A549 treated with RU486 at 1 μM for 4 hours (cell line): ENCODE measurements at places on chromosomes 1 and 21. TPM values are rescaled to one million over a fixed set of nuclear protein-coding genes. Genes with fewer than 3 reads are reported as not detected.

The BTG3 gene
- 22.0 to 34.6 TPM (median 31.8 TPM) in 5 replicates for total RNA-seq

The OR2L13 gene
- total RNA-seq = not detected in 5 replicates

The GOLT1A gene
- 4.1 to 7.6 TPM (median 4.6 TPM) in 5 replicates for total RNA-seq

The PADI4 gene
- total RNA-seq = not detected in 5 replicates

The CYP4A11 gene
- not detected in 5 replicates for total RNA-seq

The OR6N1 gene
- not detected in 5 replicates for total RNA-seq

The LRRIQ3 gene
- 0.35 to 1.0 TPM (median 0.70 TPM) in 5 replicates for total RNA-seq

The KLHDC9 gene
- total RNA-seq = 1.2 to 2.4 TPM (median 1.6 TPM) in 5 replicates

The ARMH1 gene
- 0.28 to 1.2 TPM (median 0.85 TPM) in 5 replicates for total RNA-seq

The WDR64 gene
- not detected in 5 replicates for total RNA-seq

The EXTL2 gene
- 5.1 to 9.4 TPM (median 7.6 TPM) in 5 replicates for total RNA-seq

The PCBP3 gene
- total RNA-seq = 0.89 to 1.5 TPM (median 1.1 TPM) in 5 replicates

The KRTAP19-1 gene
- total RNA-seq = not detected in 5 replicates

The DMBX1 gene
- 0.71 to 1.2 TPM (median 1.0 TPM) in 5 replicates for total RNA-seq

The OPRD1 gene
- total RNA-seq = 0.02 to 0.14 TPM (median 0.03 TPM) in 5 replicates

The VSIG8 gene
- 0.07 TPM in 1 of 5 replicates, not detected in the others for total RNA-seq

The LMOD1 gene
- 0.05 TPM in 1 of 5 replicates, not detected in the others for total RNA-seq

The CFHR1 gene
- 0.16 to 0.30 TPM (median 0.23 TPM) in 4 of 5 replicates, not detected in the other for total RNA-seq

The FAM163A gene
- total RNA-seq = not detected in 5 replicates

The WNT9A gene
- 5.6 to 9.6 TPM (median 8.2 TPM) in 5 replicates for total RNA-seq

The ATPAF1 gene
- total RNA-seq = 31.9 to 34.0 TPM (median 33.4 TPM) in 5 replicates

The KLF17 gene
- 0.15 to 0.46 TPM (median 0.38 TPM) in 5 replicates for total RNA-seq

The TSPEAR gene
- not detected in 5 replicates for total RNA-seq

The MAP3K7CL gene
- total RNA-seq = 1.5 to 2.7 TPM (median 1.9 TPM) in 5 replicates

The PLXNA2 gene
- 0.66 to 1.1 TPM (median 1.0 TPM) in 5 replicates for total RNA-seq

The F13B gene
- total RNA-seq = 0.06 to 0.09 TPM (median 0.08 TPM) in 3 of 5 replicates, not detected in the others

The SH2D1B gene
- total RNA-seq = 0.05 to 0.37 TPM (median 0.12 TPM) in 4 of 5 replicates, not detected in the other

The OLIG2 gene
- total RNA-seq = not detected in 5 replicates

The CLCNKB gene
- 0.07 to 0.08 TPM in 2 of 5 replicates, not detected in the others for total RNA-seq

The FMO5 gene
- total RNA-seq = 0.17 to 0.35 TPM (median 0.18 TPM) in 4 of 5 replicates, not detected in the other

The PROK1 gene
- not detected in 5 replicates for total RNA-seq

The ANKRD34A gene
- total RNA-seq = 0.07 to 0.28 TPM (median 0.23 TPM) in 5 replicates

The ALX3 gene
- total RNA-seq = not detected in 5 replicates

The DRAXIN gene
- 0.07 to 0.10 TPM (median 0.08 TPM) in 5 replicates for total RNA-seq
